Activated CD4-positive, alpha-beta T cell treated with anti-CD3 and anti-CD28 coated beads for 36 hours (primary cell): ENCODE measurements at places on chromosomes 5 and 9. TPM values are rescaled to one million over a fixed set of nuclear protein-coding genes. Genes with fewer than 3 reads are reported as not detected.

The TRIM7 gene
- total RNA-seq: 1.4 TPM

The DNM1 gene
- 0.50 TPM for total RNA-seq

The DDX31 gene
- 20.9 TPM for total RNA-seq

The PHAX gene
- total RNA-seq: 49.1 TPM

The ADAMTS2 gene
- not detected for total RNA-seq

The SPATA31A3 gene
- total RNA-seq: not detected

The ANKRD20A1 gene
- not detected for total RNA-seq

The LRRC19 gene
- total RNA-seq: not detected

The STX17 gene
- total RNA-seq: 32.8 TPM

The GABRP gene
- total RNA-seq: not detected

The PRR7 gene
- total RNA-seq: 12.3 TPM

The SVEP1 gene
- total RNA-seq: not detected

The FGF18 gene
- total RNA-seq: not detected

The CSF1R gene
- 0.76 TPM for total RNA-seq

The TAF1L gene
- not detected for total RNA-seq

- no peak for DNase-seq
Measured at GRCh38 chr9:106065136-106065535, 370.8 kb downstream of the TMEM38B start.

GRCh38 chr5:122421374-122422079, 109.5 kb downstream of the SNCAIP start:
- no peak for DNase-seq

GRCh38 chr5:72177538-72177937, 70.3 kb downstream of the MAP1B start:
- no peak for DNase-seq

DNA sequence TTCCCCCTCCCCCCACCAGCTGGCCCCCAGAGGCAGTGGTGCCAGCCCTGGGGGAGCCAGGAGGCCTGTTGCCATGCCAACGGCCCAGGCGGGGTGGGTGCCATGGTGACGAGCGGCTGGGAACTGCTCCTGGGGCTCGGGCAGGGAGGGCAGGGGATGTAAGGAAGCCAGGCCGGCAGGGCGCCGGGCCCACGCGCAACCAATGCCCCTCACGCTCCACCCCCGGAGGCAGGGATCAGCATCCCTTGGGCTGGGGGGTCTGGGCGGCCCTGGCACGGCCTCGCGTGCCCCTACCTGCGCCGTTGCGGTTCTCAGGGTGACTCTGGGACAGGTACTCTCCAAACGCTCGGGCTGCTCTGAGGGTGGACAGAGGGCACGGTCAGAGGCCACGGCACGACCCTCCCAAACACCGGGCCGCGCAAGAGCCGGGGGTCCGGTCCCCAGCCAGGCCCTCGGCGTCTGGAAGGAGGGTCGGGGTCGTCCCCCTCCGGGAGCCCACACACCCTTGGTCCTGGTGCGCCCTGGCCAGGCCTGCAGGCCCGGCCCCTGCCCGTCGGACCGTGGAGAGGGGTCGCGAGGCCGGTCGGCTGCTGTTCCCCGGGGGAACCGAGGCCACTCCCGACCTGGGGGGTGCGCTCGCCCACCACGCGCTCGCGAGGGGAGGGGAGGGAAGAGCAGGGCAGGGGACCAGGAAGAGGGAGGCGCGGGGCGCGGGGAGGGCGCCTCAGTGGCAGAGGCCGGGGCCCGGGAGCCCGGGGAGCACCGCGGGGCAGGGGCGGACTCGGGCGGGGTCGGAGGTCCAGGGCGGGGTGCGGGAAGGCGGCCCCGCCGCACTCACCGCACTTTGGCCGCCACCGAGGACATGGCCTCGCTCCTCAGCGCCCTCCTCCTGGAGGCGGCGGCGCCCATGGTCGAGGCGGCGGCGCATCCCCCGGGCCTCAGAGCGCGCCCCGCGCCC, 661 bp downstream of the NSMF start:
- DNase-seq: peak; percentile 42

DNA sequence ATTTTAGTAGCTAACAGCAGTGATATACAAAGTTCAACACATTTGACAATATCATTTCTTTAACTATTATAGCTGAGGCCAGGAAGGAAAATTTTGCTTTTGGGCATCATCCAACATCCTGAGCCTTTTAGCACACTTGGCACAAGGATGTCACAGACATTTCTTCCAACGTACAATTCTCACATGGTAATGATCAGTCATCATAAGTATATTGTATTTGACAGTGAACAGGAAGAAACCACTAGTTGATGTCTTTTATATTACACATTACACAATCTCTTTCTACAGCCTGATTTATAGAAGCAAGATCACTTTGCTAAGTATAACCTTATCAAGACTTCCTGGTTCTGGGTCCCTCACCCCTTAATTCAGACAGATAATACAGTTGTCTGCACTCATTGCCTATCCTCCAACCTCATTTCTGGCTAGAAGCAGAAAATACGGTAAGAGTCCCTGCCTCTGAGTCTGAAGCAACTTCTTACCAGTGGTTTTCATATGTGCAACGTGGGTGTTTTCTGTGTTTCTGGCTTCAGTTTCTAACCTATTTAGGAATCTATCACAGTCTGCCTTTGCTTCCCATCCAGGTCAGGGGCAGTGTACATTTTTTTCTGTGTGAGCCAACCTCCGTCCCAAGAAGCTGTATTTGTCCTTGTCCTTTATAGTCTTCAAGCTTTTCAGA, 167.8 kb downstream of the PAM start:
- DNase-seq: no peak

DNA sequence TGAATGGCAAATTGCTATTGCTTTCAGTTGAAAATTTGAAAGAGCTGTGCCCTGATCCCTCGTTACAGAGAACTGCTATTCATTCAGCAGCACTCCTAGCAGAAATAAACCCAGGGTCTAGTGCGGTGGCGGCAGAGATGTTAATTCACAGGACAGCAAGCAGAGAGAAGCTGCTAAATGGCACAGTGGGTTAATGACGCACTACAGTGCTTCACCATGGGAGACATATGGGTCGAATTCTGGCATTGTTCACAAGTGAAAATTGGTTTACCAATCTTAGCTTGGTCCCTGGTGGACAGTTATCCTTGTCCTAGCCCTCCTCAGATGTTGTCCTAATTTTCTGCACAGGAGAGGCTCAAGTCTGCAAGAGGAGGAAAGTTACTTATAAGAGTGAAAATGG, 807.4 kb downstream of the TLE1 start:
- no peak for DNase-seq

- no peak for DNase-seq
Measured at GRCh38 chr5:53545744-53546143, 14.7 kb upstream of the NDUFS4 start.

DNA sequence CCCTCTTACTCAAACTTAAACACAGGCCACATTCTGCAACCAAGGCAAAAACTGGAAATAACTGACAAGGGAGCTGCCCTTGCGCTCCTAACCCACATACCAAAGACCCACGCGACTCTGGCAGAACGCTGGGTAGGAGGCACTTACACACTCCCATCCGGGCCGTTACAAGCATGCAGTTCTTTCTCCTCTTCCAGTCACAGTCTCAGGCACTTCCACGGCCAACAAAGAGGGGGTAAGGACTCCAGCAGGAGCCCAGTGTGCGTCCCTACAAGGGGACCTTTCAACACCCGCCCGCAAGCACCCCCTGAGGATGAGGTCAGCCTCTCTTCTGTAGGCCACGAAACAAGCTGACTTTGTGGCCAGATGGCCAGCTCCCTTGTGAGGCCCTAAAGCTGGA, 57.4 kb downstream of the SERINC5 start:
- no peak for DNase-seq

- no peak for DNase-seq
Measured at GRCh38 chr9:97808972-97809371, 44.1 kb upstream of the FOXE1 start.

DNA sequence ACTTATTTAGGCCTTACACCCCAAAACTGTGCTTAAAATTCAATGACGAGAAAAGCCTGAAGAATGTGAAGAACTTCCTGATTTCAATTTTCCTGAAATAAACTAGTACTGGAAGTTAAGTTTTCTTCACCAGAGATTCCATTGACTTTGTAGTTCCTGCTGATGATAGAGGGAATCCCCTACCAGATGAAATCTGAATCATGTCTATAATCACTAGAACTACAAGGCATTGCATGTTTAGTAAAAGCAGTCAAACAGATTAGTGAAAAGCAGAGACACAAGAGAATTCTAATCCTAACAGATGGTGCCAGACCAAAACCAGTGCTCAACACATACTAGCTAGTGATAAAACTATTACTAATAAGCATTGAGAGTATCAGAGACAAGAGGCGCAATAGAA, 130.0 kb downstream of the PDE4D start:
- DNase-seq: no peak

DNA sequence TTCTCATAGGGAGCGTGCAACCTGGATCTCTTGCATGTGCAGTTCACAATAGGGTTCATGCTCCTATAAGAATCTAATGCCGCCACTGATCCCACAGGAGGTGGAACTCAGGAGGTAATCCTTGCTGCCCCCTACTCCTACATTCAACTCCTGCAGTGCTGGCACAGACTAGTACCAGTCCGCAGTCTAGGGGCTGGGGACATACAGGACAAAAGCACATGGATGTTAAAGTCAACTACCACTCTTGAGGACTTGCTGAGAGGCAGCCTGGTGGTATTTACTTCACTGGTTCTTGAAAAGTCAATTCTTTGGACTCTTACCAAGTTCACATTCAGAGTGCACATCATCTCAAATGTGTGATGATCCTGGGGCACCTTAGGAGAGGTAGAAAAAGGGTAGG, 33.0 kb downstream of the MTMR12 start:
- no peak for DNase-seq

GRCh38 chr5:945691-946551, 53.2 kb downstream of the TRIP13 start:
- DNase-seq: no peak

- DNase-seq: no peak
Measured at GRCh38 chr5:86427158-86427557, 190.6 kb upstream of the COX7C start.

DNA sequence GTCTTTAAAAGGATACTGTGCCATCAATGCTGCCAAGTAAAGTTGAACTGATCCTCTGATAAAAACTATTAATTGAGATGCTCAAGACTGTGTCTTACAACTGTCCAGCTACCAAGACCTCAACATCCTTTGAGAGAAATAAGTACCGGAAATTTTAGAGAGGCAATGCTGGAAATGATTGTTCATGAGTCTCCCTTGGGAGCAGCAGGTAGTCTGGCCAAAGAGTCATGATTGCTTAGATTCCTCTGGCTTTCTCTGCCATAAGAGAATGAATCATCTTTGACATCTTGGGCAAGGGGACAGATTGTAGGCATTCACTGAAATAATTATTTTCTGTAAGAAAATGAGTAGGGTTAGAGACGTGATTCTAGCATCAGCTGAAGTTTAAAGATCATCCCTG, 466.6 kb upstream of the DAB2 start:
- no peak for DNase-seq

- DNase-seq: no peak
Measured at GRCh38 chr9:31730398-31730797, 654.0 kb upstream of the ACO1 start.

DNA sequence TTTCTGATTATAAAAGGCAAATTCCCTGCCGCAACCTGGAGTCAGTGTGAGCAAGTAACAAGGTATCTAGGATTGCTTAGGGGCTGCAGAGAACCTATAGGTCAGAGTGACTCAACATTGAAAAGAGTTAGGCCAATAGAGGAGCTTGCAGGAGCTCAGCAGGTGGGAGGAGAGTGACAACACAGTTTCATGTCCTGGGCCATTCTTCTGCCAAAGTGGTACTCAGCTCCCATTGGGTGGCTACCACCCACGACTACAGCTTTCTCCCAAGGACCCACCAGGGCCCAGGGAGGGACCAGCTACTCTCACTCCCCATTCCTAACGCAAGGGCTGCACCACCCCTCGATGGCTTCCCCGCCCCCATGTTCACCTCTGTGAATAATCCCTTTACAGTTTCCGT, 86.7 kb upstream of the SPATA31C2 start:
- DNase-seq: no peak

GRCh38 chr5:82975812-82976211, 101.4 kb downstream of the TMEM167A start:
- DNase-seq: peak; percentile 10

DNA sequence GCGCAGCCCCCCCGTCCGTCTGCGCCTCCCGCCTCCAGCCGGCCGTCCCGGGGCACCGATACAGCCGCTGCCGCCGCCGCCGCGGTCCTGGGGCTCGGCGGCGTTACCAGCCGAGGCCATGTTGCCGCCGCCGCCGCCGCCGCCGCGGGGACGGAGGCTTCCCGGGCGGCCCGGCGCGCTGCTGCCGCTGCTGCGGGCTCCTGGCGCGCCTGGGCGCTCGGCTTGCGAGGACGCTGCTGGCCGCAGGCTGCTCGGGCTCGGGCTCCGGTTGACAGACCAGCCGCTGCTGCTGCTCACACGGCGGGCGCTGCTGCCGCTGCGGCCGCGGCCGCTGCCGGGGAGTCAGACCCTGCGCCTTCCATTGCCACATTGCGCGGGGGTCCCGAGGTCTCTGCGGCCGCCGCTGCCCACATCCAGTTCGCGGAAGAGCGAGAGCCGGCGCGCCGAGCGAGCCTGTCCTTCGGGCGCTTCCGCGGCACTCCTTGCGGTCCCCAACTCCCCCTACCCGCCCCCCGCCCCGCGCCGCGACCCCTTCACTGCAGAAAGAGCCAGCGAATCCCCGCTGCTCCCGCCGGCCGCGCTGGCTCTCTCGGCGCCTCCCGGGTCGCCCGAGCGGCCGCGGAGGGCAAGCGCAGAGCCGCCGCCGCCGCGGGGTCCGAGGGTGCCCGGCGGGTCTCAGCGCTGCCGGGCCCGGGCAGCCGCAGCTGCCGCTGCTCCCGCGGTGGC, 8.4 kb downstream of the PTCH1 start:
- DNase-seq: peak; percentile 45

- no peak for DNase-seq
Measured at GRCh38 chr9:99370376-99370775, 148.3 kb downstream of the SEC61B start.

- no peak for DNase-seq
Measured at GRCh38 chr5:173645890-173646574, 29.6 kb upstream of the BOD1 start.

DNA sequence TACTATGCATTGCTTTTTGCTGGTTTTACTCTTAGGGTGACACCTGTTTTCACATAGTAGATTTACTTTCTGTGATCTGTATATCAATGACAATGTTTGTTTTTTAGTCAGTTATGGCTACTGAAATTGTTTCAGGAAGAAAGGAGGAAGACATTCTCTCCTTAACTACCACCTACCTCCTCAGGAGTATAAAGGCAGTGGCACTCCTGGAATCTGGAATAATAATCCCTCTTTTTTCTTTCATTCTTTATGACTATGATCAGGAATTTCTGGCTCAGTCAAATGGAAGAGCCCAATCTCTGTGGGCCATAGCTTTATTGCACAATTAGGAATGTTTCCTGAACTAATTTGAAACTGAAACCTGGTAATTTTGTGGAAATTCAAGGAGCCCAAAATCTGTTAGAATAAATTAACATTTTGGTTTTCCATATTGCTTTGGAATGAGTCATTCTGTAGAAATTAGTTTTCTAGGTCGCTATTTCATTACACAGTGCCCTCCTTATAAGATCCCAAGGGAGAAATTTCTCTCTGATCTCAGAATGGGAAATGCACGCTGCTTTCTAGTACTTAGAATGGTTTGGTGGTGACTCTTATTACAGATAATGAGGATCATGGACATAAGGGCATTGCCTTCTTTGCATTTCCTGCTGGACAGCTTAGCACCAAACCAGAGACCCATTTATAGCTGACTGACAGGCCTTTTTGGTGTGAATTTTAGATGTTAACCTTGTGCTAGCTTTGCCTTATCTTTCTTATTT, 95.3 kb upstream of the VLDLR start:
- no peak for DNase-seq
